ENCODE measurements at places on chromosomes 3 and 15. TPM values are rescaled to one million over a fixed set of nuclear protein-coding genes. Genes with fewer than 3 reads are reported as not detected.

The KBTBD12 gene
- not detected for total RNA-seq

DNA sequence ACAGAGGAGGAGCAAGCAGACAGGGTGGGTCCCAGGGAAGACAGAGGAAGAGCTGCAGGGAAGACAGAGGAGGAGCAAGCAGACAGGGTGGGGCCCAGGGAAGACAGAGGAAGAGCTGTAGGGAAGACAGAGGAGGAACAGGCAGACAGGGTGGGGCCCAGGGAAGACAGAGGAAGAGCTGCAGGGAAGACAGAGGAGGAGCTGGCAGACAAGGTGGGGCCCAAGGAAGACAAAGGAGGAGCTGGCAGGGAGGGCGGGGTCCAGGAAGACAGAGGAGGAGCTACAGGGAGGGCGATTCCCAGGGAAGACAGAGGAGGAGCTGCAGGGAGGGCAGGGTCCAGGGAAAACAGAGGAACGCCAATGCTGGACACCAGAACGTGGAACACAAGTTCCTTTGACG lies 66.5 kb downstream of the PLXNA1 start:
- H3K27ac ChIP-seq: no peak overlapping the region
- H3K4me3 ChIP-seq: no peak overlapping the region
- DNase-seq: no peak
- peaks cover 6% of the 10 kb centered on the region for H3K36me3 ChIP-seq
- no peaks in the 10 kb centered on the region for H3K4me1 ChIP-seq
- peaks cover 30% of the 10 kb centered on the region for H3K27me3 ChIP-seq

- DNase-seq: no peak
- no peak overlapping the region for H3K4me3 ChIP-seq
- H3K27ac ChIP-seq: no peak overlapping the region
- no peaks in the 10 kb centered on the region for H3K27me3 ChIP-seq
These were observed 7.6 kb downstream of the LPCAT4 start for GRCh38 chr15:34359416-34359815.

GRCh38 chr3:7332696-7333095 lies 471.8 kb downstream of the GRM7 start:
- H3K4me3 ChIP-seq: no peak overlapping the region
- H3K4me1 ChIP-seq: no peaks in the 10 kb centered on the region
- H3K36me3 ChIP-seq: no peaks in the 10 kb centered on the region
- no peak for DNase-seq
- H3K27ac ChIP-seq: no peak overlapping the region

The LRRC2 gene
- total RNA-seq: 0.40 TPM

The CCR1 gene
- total RNA-seq: not detected

DNA sequence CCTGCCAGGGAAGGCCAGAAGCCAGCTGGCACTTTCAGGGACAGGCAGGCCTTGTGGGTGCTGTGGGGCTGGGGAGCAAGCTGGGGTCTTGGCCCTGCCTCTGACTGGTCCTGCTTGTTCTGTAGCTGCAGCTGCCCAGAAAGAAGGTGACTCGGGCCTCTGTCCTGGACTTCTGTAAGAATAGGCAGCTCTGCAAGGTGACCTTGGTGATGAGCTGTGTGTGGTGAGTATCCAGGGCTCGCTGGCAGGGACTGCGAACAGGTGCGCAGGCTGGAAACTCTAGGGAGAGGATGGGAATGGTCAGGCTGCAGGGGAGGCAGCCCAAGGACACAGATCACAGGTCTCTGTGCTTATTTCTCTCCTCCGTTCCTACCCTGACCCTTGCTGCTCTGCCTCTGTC lies 31.2 kb downstream of the SLC22A14 start:
- H3K4me1 ChIP-seq: no peaks in the 10 kb centered on the region
- no peak overlapping the region for H3K27ac ChIP-seq
- H3K27me3 ChIP-seq: peaks cover 26% of the 10 kb centered on the region
- H3K36me3 ChIP-seq: no peaks in the 10 kb centered on the region

The TWF2 gene
- 73.9 TPM for total RNA-seq

DNA sequence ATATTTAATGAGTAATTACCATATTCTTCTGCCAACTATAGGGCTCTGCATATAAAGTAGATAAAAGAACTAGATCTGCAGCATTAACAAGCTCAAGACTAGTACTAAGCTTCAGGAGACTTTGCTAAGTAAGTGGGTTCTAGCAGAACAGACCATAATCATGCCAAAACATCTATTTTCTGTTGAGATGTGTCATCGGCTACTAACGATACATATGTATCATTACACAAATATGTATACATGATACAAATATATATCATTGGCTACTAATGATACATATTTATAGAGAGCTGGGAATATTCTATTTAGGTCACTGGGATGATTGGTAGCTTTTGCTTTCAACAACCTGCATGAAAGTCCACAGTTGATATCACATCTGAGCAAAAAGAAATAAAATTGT lies 185.8 kb upstream of the DCBLD2 start:
- H3K27me3 ChIP-seq: 0 out of 2 replicates have a peak, but pooled peaks cover 2% of the 10 kb centered on the region
- no peak for DNase-seq
- H3K4me3 ChIP-seq: no peak overlapping the region
- H3K36me3 ChIP-seq: no peaks in the 10 kb centered on the region
- H3K27ac ChIP-seq: no peak overlapping the region
- peaks cover 9% of the 10 kb centered on the region for H3K4me1 ChIP-seq

The RHOV gene
- 0.34 TPM for total RNA-seq

Measured in HFFc6 (cell line).